ENCODE measurements at places on chromosomes 11 and 22.

DNA sequence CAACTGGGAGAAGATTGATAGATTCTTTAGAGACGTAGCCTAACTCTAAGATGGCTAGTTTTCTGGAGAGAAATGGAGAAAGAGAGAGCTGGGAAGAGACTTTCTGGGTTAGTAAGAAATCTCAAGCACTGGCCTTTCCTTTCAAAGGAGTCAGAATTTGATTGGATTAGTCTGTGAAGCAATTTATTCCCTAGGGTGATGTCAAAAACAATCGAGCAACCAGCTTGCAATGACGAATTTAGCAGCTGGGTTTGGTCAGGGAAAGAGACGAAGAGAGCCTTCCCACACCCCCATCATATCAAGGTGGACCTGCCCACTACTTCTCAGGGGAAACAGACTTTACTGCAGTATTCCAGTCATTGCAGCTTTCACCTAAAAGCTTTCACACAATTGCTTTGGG lies 10.8 kb downstream of the KRTAP5-6 start:
- no peaks in the 10 kb centered on the region for H3K4me1 ChIP-seq
- no peak for DNase-seq
- no peak overlapping the region for H3K27ac ChIP-seq
- no peak overlapping the region for H3K4me3 ChIP-seq

GRCh38 chr22:29359469-29359868 lies 28.9 kb downstream of the AP1B1 start:
- H3K4me1 ChIP-seq, result no peaks in the 10 kb centered on the region
- no peak for DNase-seq
- no peaks in the 10 kb centered on the region for H3K27me3 ChIP-seq
- H3K36me3 ChIP-seq, result peaks cover 18% of the 10 kb centered on the region
- H3K4me3 ChIP-seq, result no peak overlapping the region
- H3K27ac ChIP-seq, result no peak overlapping the region

DNA sequence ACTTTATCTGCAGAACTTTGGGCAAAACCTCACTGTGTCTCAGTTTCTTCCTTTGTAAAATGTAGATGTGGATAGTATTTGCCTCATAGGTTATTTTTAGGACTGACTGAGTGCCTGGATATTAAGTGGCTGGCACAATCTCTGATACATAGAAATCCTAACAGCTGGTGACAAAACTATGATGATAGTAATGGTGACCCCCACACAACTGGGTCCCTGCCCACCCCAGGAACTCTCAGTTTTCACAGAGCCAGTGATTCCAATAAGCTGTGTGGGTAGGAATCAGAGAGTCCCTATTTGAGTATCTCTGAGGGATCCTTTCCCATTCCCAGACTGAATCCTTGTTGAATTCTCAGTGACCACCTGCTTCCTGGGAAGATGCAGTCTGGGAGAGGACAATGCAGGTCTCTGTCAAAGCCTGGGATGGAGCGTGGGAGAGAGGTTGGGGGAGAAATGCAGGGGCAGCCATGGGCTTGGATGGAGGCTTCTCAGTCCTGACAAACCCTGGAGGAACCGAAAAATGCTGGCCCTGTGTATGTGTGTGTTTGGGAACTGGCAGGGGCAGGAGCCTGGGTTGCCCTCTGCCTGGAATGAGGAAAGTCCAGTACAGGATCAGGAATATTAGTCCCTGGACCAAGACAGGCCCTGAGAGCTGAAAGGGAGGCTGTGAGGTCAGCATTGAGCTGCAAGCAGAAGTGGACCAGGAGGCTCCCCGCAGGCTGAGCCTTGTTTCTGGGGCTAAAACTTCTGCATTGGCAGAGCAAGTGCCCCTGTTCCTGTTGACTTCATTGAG lies 6.1 kb upstream of the P2RY6 start:
- no peaks in the 10 kb centered on the region for H3K27me3 ChIP-seq
- no peak overlapping the region for H3K27ac ChIP-seq
- no peaks in the 10 kb centered on the region for H3K36me3 ChIP-seq

GRCh38 chr11:134745456-134745855 lies 333.4 kb upstream of the B3GAT1 start:
- no peak overlapping the region for H3K4me3 ChIP-seq
- H3K36me3 ChIP-seq, result no peaks in the 10 kb centered on the region
- H3K27ac ChIP-seq, result no peak overlapping the region
- DNase-seq, result no peak
- no peaks in the 10 kb centered on the region for H3K4me1 ChIP-seq
